ENCODE measurements at places on chromosomes 1 and 21.

GRCh38 chr1:173420330-173420806 is 56.8 kb upstream of the PRDX6 start:
- DNase-seq: no peak

- no peak for DNase-seq
Measured at GRCh38 chr1:15386164-15386749, 23.4 kb upstream of the EFHD2 start.

- no peak for DNase-seq
Measured at GRCh38 chr21:34736116-34736874, 67.5 kb downstream of the CLIC6 start.

DNA sequence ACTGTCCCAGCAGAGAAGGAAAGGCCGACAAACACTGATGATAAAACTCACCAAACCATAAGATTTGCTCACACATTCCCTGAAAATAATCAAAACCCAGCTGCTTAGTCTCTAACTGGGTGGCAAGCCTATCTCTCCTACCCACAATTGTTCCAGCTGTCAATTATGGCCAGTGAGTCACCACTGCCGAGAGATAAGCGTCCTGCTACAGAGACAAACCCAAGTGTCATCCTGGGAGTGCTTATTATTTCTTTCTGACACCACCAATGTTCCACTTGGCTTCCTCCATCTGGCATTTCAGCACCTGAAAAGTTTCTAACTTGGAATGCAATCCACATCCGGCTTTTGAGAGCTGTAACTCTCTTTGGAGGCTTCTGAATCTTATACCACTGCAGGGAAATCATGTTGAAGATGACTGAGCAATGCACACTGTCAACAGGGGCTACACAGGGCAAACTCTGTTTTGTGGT is 51.5 kb upstream of the VAV3 start:
- DNase-seq: no peak

GRCh38 chr1:43237121-43237520 is 32.7 kb upstream of the TMEM125 start:
- no peak for DNase-seq

GRCh38 chr1:47582891-47583608 is 145.2 kb downstream of the FOXD2 start:
- no peak for DNase-seq

DNA sequence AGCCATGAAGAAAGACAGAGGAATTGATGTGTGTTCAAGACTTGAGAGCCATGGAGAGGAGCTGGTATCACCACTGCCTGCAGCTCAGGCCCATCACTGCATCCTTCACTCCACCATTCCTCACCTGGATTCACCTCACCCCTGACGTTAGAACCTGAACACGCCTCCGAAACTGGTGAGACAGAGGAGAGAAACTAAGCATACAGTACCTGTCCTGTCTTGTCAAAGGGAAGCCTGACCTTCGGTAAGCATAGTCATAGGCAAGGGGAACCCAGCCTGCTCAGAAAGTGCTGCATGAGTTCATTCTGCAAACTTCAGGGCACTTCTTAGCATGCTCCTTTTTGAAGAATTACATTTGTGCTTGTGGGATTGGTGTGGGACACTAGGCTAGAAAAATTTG is 425.8 kb downstream of the DSCAM start:
- no peak for DNase-seq

GRCh38 chr1:223785808-223786207 is 59.9 kb downstream of the TP53BP2 start:
- DNase-seq: no peak

DNA sequence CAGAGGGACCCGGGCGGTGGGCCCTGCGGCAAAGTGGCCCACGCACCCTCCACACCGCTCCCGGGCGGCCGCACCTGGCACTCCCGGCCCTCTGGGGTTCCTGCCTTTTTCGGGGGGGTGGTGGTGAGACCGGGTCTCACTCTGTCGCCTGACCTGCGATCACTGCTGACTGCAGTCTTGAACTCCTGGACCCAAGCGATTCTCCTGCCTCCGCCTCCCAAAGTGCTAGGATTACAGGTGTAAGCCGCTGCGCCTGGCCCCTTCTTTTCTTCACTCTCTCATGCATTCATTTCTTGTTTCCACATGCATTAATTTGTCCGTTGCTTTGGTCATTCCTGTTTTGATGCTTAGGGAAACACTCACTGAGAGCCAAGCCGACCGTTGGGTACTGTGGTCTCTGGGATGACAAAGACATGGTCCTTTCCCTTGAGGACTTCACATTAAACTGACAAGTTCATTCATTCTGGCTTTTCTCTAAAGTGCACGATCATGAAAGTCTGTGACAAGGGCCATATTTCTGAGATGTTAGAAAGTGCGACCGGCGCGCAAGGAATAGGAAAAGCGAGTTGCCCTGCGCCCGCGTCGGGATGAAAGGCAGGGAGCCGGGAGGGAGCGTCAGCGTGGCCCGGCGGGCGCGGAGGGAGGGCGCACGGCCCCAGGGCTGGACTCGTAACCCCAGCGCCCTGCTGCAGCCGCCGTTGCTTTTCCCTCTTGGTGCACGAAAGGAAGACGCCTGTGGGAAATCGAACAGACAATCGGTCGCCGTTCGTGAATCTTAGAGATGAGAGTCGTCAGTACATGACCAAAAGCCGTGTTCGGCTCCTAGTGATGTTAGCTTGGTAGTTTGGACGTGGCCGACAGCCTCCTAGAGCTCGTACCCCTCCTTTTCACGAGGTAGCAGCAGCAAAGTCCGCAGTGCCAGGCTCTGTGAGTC is 1.0 kb upstream of the MCOLN2 start:
- DNase-seq: no peak

- DNase-seq: no peak
Measured at GRCh38 chr1:54651608-54652007, 10.0 kb downstream of the MROH7 start.

GRCh38 chr1:23531562-23532094 is 595 bp upstream of the E2F2 start:
- no peak for DNase-seq

DNA sequence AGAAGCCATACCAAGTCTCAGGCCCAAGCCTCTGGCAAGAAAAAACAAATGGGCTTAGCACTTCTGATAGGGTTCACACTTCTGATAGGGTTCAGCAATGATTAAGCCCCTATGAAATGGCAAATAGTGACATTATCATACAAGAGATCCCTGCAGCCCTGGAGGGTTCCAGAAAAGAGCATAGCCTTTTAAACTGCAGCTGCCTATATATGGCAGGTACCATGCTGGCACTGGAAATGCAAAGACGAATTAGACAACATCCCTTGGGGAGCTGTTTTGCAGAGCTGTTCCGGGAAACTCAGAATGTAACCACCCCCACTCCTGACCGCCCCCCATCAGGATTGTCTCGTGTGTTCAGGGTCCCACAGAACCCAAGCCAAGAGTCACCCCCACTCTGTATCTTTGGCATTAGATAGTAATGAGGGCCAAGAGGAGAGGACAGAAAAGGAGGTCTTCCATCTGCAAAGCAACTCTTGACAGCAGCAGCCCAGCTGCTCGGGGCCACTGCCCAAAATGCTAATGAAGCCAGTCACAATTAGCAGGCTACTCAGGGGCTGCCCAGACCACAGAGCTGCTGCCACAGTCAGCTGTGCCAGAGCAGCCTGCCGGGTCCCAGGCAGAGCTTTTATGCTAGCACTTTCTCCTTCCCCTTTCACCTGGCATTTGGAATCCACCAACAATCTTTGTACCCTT is 50.9 kb downstream of the ITPKB start:
- DNase-seq: no peak

DNA sequence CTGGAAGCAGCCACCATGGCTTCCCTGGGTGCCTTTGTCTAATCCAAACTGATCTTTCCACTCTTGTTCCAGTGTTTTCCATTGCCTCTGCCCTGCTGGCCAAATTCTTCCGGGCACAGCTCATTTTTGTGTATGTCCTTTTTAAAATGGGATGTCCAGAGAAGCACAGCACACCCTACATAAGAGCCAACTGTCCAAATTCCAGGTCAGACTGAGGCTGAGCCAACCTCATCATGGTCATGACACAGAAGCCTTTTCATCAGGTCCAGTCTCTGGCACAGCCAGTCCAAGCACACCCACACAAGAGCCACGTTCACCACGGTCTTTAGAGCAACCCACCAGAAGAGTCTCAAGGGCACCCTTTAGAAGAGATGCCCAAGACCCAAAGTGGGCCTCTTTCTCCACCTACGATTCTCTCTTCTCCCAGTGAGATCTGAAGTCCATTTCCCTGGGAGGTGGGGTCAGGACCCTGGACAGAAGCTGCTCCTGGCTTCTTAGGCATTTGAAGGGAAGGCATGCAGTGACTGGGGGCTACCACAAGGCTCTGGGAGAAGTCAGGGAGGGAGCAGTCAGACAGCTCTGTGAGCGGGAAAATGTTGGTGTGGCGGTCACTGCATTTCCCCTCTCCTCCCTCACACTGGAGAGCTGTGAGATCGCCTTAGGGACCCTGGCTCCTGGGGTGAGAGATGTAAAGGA is 53.2 kb downstream of the SYT2 start:
- DNase-seq: no peak

- no peak for DNase-seq
Measured at GRCh38 chr1:65457868-65458267, 37.4 kb downstream of the LEPR start.

- peak; percentile 60 for DNase-seq
Measured at GRCh38 chr1:109790735-109791494, 27.2 kb upstream of the EPS8L3 start.

DNA sequence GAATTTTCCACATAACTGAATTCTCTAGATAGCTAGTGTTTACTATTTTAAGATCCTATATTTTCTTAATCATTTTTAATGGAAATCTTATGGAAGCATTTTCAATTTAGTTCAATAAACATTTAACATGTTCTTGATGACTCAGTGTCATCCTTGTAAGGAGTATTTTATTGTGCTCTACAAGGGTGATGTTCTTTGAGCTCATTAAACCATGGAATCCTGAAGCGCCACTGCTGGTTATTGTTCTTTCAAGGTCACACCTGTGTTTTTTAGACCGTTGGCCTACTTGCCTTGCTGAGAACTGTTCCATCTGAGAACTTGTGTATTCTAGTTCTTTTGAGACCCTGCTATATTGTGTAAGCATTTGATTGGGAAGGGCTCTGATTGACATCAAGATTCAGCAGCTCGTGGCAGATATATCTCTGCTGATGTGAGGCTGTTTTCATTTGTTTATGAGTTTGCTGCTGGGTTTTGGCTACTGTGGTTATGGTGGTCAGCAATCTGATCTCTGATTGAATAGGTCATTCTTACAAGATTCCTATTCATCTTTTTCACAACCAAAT is 132.0 kb downstream of the GIPC2 start:
- no peak for DNase-seq

- DNase-seq: no peak
Measured at GRCh38 chr1:3932156-3932919, 32.3 kb upstream of the C1orf174 start.

DNA sequence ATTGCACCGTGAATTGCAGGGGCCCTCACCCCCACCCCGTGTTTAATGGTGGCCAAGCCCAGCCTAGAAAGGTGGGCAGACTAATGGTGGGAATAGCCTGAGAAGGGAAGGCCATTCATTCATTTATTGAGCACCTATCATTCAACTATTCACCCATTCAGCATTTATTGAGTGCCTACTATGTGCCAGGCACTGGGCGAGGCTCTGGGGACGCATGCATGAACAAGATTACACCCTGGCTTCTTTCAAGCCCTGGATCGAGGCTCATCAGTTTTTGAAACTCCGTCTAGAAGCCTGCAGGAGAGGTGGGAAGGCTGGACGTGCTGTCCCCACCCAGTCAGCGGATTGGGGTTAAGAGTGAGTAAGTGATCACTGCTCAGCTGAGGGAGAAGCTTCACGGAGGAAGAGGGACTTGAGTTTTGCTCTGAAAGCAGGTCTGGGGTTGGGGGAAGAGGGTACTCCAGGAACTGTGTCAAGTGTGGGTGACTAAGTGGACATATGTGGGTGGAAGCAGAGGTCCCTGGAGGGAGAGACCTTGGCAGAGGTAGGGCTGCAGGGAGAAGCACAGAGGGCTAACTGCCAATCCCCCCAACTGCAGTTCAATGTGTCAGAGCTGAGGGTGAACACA is 35.6 kb downstream of the MEF2D start:
- no peak for DNase-seq

GRCh38 chr1:156882543-156882942 is 11.0 kb upstream of the PEAR1 start:
- no peak for DNase-seq

DNA sequence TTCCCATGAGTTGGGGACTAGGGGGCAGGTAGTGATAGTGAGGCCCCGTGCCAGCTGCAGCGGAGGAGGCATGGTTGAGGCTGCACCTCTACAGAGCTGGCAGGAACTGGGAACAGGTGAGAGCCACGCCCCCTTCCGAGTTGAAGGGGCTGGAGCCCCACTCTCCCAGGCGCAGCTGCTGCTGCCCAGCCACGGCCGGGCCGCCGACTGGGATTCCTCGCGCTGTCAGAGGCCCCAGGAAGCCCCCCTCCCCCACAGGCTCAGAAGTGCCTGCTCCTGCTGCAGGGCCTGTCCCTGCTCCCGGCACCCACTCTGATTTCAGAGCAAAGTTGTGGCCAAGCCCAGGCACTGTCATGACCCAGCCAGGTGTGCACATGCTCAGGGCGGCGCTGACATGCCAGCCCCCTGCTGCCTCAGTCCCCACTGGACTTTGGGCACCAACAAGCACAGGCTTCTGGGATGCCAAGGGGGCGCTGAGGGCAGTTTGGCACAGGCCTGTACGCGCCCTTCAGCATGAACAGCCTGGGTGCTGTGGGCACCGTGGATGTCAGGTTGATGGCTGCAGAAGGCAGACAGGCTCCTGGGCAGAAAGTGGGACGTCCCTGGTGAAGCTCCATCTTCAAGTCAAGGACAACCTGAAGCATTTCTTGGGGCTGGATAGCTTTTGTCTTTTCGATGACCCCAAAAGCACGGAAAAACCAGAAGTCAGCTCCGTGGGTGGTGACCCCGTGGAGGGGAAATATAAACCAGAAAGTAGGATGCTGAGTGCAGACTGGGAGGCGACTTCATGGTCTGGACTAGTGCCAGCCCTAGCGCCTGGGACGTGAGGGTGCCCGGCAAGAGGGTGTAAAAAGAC is 121.5 kb downstream of the SIM2 start:
- no peak for DNase-seq

DNA sequence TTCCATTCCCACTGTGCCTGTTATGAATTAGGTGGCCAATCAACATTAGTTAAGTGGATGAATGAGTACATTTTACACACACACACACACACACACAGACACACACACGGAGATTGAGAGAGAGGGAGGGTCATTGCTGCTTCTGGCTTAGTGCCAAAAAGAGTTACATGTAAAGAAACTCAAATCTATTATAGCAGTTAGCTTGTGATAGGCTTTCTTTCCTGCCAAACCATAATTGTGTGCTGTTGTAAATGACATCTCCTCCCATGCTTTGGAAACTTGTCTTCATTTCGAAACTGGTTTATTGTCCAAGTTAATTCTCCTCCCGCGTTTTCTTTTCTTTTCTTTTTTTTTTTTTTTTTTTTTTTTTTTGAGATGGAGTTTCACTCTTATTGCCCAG is 1.4 kb upstream of the MT1HL1 start:
- DNase-seq: no peak

- no peak for DNase-seq
Measured at GRCh38 chr1:1401457-1402010, 2.4 kb upstream of the CCNL2 start.

DNA sequence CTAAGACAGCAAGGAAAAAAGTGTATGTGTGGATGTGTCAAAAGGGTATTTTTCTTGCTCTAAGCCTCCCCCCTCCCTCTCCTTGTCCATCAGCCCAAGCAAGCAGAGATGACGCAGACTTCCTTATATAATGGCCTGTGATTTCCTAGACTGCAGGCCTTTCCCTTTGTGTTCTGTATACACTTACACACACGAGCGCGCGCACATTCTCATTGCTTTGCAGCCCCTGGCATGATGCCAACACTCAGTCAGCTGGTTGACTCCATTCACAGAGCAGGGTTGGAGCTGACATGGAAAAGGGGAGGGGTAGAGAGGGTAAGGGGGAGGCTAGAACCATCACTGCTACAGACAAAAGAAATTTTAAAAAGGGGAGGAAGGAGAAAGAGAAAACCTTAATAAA is 41.8 kb downstream of the GATAD2B start:
- peak; percentile 10 for DNase-seq
